Fibroblast of skin of left quadriceps (primary cell): ENCODE measurements at places on chromosomes 11 and 22.

- DNase-seq = no peak
Measured at GRCh38 chr11:13465909-13466371, 2.9 kb upstream of the BTBD10 start.

DNA sequence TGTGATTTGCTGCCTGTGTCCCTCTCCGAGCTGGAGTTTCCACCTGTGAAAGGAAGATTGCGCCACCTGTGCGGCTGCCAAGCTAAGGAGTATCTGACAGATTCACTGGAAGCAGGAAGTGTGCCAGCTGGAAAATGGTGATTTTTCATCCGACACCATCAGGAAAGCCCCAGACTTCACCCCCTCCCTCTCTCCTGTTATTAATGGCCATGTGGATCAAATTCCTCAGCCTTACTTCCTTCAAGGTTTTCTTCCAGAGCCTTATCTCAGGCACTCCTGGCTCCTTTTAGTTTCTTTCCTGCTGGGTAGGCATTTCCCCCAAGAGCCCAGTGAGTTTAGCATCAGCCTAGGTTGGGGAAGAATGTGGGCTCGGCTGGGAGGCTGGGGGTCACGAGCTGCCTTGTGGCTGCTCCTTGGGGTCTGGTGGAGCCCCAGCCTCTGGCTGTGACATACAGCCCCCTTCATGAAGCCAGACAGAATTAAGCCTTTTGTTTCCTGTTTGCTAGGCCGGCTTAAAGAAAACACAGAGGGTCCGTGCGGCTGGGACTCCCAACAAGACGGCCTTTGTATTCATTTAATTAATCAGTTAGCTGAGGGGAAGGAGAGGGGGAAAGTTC is 37.1 kb downstream of the PKNOX2 start:
- no peak for DNase-seq

DNA sequence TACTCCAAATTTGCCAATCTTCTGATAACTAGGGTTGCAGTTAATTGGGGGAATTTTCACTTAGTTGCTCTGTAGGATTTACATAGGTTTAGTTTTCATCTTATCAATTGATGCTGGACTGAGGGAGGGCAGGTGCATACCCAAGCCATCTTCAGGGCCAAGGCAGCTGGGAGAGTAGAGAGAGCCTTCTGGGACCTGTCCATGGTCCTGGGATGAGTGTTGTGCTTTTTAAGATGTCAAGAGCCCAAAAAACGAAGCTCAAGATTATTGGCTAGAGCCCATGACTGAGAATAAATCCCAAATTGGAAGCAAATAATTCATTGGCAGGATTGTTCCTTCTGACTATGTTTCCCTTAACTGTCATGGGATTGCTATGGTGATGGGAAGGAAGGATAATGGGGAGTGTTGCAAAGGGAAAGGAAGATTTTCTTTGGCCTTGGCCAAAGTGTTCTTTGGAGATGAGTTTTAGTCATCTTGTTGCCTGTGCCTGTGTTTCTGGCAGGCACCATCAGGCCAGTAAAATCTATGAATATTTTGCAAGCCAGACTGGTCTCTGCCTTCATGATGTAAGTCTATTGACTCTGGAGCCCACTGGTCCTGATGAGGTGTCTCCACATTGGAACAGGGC is 4.5 kb downstream of the SLC22A6 start:
- no peak for DNase-seq

DNA sequence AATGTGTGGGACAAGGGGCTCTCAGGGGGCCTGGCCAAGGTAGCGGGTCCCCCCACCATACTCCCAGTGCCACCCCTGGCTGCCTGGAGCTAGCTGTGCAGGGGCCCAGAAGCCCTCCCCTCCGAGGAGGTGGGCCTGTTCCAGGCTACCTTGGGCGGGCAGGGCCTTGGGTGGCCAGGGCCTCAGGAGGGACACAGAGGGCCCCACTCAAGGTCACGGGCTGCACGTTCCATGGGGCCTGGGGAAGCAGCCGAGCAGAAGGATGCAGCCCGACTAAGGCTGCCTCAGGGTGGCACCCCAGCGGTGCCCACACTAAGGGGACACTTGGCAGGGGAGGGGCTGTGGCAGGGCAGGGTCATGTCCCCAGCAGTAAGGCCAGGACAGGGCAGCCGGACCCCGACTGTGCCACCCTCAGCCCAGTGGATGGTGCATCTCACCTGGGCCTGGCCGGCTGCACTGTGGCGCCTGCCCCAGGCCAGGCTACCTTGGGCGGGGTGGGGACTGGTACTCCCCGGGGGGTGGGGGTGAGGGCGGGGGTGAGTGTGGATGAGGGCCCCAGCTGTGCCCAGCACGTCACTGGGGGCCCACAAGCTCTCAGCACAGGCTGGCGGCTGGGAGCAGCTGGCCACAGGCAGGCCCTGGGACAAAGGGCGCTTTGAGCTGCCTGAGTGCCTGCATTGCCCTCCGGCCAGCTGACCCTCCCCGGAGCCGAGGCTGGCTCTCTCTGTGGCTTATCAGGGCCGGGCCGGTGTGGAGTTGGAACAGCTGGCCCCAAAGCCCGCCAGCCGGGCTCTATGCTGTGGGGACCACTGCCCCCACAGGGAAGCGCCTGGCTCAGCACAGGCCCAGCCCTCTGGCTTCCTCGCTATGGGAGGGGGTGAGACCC is 117.1 kb downstream of the KCNQ1 start:
- no peak for DNase-seq

DNA sequence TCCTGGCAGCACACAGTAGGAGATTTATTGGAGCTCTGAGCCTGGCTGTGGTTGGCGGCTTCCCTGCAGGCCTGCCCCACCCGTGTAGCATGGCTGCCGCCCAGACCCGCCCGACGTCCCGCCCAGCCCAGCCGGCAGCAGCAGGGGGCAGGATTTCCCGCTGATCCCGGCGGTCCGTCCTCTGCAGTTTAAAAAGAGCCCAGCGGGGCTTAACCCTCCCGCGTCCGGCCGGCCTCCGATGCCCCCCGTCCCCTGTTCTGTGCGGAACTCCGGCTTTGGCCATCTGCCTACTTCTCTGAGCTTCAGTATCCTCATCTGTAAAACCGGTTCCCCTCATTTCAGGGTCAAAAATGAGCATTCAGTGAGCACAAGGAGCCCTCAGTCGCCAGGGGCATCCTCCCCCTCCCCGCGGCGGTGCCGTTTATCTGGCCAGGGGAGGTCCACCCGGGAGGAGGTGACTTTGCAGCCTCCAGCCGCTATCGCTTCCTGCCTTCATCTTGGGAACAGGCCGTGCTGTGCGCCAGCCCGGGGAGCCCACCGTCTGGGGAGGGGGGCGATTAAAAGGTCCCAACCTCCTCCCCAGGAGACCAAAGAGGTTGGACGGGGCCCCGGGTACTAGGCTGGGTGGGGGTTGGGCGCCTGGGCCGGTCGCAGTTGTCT is at the start of gene GAS2L1:
Gene GAS2L1 (plus strand): TSS at position 476 of the 660 bp plus-strand sequence. CDS start 1,456 bp downstream, outside the sequence.
- DNase-seq = peak; percentile 43

DNA sequence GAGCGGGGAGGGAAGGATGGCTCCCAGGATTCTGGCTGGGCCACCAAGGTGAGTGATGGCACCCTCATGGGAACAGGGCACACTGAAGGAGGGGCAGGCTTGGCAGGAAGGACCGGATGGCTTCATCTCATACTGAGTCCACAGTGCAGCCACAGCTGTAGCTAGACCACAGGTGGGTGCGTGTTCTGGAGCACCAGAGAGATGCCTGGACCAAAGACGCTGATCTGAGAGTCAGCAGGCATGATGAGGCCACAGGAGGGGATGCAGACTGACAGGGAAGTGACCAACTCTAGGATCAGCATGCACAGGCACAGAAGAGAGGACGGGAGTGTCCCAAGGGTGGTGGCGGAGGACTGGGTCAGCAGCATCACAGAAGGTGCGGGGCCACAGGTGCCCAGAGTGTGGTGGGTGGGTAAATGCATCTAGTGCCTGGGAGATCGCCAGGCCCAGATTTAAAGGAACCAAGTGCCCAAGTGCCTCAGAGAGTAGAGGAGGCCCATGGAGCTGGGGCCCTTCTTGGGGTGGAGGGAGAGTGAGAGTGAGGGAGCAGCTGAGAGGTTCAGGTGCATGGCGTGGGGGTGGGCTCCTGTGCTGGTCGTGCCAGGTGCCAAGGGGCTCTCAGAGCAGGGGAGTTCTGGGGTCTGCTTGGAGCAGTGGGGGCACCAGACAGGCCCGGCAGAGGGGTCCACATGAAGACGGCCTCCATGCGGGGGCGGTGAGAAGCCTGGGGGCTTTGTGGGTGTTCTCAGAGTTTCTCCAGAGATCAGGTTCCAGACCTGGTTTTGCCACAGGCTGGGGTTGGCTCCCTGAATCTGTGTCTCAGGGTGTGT is 113.7 kb downstream of the CEP164 start:
- DNase-seq = no peak

GRCh38 chr11:62777389-62777788 is 6.2 kb downstream of the TAF6L start:
- no peak for DNase-seq

DNA sequence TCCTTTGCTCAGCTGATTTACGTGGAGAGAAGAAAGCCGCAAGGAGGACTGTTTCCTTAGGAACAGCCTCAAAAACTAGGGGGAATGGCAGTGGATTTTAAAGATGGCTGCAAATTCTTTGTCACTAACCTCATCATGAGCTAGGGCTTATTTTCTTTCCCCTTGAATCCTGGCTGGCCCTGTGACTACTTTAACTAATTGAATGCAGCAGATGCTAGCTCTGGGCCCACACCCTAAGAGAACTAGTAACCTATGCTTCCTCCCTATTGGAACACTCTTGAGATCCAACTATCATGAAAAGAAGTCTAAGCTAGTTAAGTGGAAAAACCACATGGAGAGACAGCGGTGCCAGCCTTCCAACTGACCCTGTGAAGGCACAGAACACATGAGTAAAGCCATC is 421.3 kb upstream of the NARS2 start:
- DNase-seq = no peak

GRCh38 chr11:27388869-27389268 is 25.9 kb upstream of the CCDC34 start:
- no peak for DNase-seq

GRCh38 chr11:118878163-118878563 is 5.5 kb upstream of the CXCR5 start:
- no peak for DNase-seq

DNA sequence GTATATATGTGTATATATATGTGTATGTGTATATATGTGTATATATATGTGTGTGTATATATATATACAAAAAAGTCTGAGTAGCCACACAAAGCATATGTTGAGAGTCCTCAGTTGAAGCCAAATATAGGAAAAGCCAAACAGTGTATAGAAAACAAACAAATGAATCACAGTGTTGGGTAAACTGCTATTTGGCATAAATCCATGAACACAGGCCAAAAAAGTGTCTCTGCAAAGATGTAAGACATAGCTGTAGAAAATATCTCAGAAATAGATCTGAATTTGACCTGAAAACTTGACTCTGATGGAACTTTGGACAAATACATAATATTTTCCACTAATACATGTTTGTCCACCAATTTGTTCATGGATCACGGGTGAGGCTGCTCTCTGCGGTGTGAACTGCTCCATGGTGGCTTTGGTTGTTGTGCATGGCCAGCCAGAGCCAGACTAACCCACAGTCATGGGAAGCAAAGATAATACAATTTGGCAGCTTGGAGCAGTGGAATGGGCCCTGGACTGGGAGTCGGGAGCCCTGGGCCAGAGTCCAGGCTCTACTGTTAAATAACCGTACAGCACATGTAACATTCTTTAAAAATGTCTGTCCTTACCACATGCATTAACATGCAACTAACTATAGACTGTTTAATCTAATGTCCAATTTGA is 76.9 kb upstream of the EED start:
- no peak for DNase-seq

DNA sequence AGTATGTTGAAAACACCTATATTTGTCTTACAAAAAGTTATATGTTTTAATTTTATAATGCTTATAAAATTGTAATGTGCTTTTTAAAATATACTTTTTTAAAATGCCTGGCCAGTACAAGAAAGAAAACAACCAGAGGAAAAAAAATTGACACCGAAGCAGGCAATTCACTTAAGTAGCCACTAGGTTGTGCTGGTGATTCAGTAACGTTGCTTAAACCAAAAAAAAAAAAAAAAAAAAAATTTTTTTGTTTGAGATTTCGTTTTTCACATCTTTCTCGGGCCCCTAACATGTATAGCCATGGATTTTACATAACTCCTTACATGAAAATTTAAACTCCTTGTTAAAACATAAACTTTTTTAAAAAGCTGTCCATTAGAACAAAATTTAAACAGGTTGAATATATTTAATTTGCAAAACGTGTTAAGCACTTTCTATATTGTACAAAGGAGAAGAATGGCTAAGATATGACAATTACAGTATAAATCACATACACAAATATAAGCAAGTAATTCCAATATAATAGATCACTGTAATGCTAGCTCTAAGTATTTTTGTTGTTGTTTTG is 9.2 kb downstream of the OR8B4 start:
- peak; percentile 7 for DNase-seq

GRCh38 chr11:45045683-45046471 is 95.2 kb upstream of the TP53I11 start:
- DNase-seq = no peak

DNA sequence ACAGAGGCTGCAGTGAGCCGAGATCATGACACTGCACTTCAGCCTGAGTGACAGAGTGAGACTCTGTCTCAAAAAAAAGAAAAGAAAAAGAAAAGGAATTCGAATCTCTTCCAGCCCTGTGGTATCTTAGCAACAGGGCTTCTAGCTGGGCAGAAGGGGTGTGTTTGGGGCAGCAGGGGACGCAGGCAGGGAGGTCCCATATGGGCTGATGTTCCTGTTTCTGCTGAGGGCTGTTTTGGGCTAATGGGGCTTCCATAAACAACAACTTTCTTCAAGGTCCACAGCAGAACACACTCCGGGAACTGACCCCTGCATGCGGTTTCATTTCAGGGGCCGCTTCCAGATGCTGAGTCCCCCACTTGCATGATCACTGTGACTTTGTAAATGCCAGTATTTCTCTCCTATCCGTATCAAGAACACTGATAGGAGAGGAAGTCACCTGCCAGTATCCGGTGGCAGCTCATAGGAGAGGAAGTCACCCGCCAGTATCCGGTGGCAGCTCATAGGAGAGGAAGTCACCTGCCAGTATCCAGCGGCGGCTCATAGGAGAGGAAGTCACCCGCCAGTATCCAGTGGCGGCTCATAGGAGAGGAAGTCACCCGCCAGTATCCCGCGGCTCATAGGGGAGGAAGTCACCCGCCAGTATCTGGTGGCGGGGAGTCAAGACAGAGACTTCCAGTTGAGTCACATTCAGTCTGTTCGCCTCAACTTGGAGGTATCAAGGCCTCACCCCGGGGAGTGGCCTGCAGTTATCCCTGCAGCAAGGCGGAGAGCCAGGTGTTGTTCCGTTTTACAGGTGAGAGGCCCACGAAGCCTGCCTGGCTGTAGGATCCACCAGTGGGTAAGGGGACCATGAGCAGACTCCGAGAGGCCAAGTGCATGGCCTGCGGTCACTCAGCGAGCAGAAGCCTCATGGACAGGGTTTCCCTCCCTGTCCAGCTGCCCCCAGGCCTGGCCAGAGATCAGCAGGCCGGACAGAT is 8.3 kb upstream of the FGF19 start:
- DNase-seq = no peak

DNA sequence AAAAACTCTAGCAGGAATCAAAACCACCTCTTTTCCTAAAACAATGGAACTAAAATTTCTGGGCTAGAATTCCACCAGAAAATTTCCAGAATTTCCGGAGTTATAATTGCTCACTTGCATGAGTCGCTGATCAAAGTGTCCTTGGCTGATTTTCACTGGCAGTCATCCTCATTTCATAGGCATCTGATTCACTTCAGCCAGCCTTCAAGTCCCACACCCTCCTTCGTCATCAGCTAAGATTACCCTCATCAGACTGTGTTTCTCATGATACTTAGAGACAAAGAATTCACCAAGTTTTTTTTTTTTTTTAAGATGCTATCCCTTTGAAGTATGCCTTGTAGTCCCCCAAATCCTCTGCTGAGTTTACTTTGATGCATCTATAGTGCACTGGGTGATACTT is 71.5 kb upstream of the RAB38 start:
- DNase-seq = peak; percentile 48
